ENCODE measurements at places on chromosomes 11 and 22. TPM values are rescaled to one million over a fixed set of nuclear protein-coding genes. Genes with fewer than 3 reads are reported as not detected.

Gene LRRC74B
- polyA plus RNA-seq = not detected

Gene NAALAD2
- polyA plus RNA-seq = 0.48 TPM

Gene DTX4
- 5.4 TPM for polyA plus RNA-seq

DNA sequence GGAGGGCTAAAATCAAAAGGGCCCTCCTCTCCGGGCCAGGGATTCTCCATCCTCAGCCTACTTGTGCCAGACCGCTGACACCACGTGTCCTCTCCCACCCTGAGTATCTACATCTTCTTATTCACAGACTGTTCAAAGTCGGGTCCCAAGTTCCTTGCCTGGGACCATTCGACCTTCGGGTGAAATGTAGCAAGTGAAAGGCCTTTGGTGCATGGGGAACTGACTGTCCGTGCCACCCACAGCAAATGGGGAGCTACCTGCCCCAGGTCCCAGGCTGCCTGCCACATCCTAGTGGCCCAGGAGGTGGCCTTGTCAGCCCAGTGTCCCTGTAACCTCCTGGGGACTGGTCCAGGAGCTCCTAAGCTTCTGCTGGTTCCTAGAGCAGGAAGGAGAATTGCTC, 67.3 kb downstream of the RTL6 start:
- no peak overlapping the region for H3K27ac ChIP-seq
- no peak overlapping the region for H3K4me3 ChIP-seq
- no peak for DNase-seq

DNA sequence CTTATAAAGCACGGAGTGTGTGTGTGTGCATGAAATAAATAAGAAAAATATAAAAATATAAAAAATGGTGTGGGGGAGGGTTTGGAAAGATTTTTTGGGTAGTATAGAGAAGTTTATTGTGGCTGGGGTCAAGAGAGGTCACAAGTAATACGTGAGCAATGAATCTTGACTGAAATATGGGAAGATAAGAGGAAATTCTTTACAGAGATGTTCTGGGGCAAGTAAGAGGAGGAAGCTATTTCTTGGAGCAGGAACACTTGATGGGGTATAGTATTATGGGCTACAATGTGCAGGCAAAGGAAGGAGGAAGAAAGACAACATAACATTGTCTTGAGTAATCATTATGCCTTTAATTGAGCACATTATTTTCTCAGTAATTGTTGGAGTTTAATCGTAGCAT, 2.1 kb downstream of the HBD start:
- no peaks in the 10 kb centered on the region for H3K4me1 ChIP-seq
- no peak overlapping the region for H3K4me3 ChIP-seq
- H3K27me3 ChIP-seq = no peaks in the 10 kb centered on the region
- DNase-seq = no peak
- no peaks in the 10 kb centered on the region for H3K36me3 ChIP-seq

GRCh38 chr11:94433049-94433448, 31.8 kb upstream of the GPR83 start:
- no peak overlapping the region for H3K27ac ChIP-seq
- peaks cover 88% of the 10 kb centered on the region for H3K36me3 ChIP-seq
- no peaks in the 10 kb centered on the region for H3K4me1 ChIP-seq
- no peak overlapping the region for H3K4me3 ChIP-seq

GRCh38 chr11:35118906-35119305, 20.1 kb upstream of the CD44 start:
- peaks cover 10% of the 10 kb centered on the region for H3K4me1 ChIP-seq
- no peak for DNase-seq
- H3K27me3 ChIP-seq = no peaks in the 10 kb centered on the region

GRCh38 chr11:124670732-124671131, 2.8 kb downstream of the SIAE start:
- H3K27ac ChIP-seq = no peak overlapping the region
- peak; percentile 39 for DNase-seq
- no peaks in the 10 kb centered on the region for H3K27me3 ChIP-seq

GRCh38 chr11:94586546-94586945, 19.4 kb downstream of the PIWIL4 start:
- peaks cover 25% of the 10 kb centered on the region for H3K36me3 ChIP-seq
- H3K27ac ChIP-seq = no peak overlapping the region
- no peak for DNase-seq
- no peak overlapping the region for H3K4me3 ChIP-seq

Gene GCAT
- polyA plus RNA-seq = 27.2 TPM
